Right ventricle myocardium superior (tissue), 1 donor: ENCODE measurements at places on chromosomes 3 and 15.

DNA sequence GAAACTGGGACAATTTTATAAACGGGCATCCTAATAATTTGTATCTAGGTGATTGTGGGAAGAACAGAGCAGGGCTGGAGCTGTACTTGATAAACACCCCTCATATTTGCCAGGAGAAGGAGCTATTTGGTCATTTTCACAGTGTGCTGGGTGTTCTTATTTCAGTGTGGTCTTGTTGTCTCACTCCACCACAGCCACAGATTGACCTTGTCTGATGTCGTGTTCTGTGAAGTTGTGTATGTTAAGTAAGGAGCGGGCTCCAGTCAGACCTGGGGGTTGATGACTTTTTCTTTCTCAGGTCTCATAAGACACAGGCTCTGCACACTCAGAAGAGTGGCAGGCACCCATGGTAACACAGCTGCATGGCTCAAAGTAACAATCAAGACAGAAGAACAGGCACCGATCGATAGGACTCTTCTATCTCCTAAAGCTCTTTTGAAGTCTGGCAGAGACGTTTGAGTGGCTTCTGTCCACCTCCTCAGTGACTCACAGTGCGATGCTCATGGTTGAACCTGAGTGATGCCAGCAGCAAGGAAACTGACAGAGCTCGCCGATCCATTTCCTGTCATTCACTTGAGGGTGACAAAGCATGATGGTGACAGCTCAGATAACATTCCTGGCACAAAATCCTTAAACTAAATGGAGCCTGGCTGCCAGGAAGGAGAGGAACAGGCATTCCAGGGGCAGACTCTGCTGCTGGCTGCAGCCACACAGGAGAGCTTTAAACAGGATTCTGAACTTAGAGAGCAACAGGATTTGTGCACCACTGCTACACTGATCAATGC, 20.8 kb downstream of the DPH3 start:
- DNase-seq: no peak

GRCh38 chr3:13660042-13660874, 111.3 kb downstream of the FBLN2 start:
- DNase-seq: no peak

DNA sequence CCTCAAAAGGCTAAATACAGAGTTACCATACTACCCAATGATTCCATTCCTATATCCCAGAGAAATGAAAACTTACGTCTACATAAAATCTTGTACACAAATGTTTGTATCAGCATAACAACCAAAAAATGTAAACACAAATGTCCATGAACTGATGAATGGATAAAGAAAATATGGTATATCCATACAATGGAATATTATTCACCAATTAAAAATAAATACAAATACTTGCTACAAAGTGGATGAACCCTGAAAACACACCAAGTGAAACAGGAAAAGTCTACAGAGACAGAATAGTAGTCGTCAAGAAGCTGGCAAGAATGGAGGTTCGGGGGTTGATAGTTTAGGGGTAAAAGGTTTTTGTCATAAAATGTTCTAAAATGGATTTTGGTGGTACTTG, 54.0 kb upstream of the ANKRD28 start:
- no peak for DNase-seq

- no peak for DNase-seq
These were observed 172.5 kb upstream of the LRIG1 start for GRCh38 chr3:66673293-66673692.

DNA sequence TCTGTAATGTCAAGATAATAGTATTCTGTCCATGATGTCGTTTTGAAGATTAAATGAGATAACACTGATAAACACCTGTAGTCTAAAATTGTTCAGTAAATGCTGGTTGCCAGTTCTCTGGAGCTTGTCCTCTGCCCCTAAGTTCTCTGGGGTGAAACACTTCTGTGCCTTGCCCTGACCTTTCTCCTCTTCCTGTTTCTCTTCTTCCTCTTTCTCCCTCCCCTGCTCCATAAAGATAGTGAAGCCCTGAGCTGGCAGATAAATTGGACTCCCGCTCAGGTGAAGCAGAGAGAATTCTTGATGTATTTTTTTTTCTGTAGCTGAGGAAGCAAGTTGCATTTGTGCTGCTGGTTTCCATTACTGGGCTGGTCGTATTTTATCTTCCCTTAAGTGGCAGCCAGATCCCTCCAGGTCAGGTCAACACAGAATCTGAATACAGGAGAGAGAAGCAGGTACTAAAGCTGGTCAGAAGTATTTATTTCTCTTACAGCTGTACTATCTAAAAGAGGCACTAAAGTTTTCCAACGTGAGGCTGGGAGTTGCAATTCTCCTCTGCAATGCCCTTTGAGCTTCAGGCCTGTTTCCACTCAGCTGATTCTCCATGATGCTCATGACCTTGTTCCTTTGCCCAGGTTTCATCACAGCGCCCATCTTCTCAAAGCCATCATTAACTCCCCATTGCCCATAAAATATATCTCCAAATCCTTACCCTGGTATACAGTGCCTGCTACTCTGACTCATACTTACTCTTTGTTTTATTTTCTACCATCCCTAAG, 319.3 kb upstream of the CFAP20DC start:
- no peak for DNase-seq

DNA sequence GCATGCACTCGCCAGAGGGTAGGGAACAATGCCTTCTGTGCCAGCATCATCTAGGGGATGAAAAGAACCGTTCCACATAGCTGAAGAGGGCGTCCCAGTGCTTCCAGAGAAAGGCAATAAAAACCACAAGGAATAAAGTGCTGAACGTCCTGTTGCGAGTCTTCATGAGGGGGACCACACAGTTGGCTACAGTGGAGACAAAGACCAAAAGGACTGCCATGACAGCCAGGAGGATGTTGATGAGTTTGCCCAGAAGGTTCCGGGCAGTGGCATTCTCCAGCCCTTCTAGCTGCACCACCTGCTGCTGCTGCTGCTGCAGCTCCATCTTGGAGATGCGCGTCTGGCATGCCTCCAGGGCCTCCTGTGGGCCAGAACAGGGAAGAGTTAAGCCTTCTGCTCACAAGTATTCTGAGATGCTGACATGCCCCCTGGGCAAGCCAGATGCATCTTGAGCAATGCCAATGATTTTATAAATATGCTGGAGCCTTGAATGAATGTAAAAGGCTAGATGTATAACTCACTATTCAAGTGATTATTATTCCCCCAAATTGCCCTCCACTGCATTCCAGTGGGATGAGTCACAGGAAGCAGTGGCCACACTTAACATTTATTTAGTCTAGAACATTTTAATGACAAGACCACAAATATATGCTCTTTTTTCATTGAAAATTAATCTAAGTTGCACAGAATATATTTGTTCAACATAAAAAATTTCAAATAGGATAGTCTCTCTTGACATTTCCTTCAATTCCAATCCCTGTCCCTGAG, 45.1 kb upstream of the PLXND1 start:
- no peak for DNase-seq

DNA sequence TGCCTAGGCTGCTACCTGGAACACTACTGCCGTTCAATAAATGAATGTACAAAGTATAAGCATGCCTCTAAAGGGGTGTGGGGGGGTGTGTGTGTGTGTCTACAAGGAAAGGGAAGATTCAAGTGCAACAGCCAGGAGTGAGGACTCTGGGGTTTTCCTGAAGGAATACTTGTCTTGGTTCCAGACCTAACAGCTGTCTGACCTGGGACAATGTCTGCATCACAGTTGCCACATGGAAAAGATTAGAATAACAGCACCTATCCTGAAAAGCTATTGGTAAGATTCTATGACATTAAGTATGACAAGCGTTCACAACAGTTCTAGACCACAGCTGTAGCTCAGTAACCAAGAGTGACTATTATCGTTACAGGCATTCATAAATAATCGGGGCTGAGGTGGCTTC, 345.2 kb downstream of the FOXP1 start:
- no peak for DNase-seq

GRCh38 chr3:120144267-120144666, 50.0 kb upstream of the GSK3B start:
- no peak for DNase-seq

GRCh38 chr3:132198516-132198915, 118.7 kb upstream of the ACP3 start:
- DNase-seq: no peak

- no peak for DNase-seq
These were observed 270.6 kb downstream of the CLSTN2 start for GRCh38 chr3:140205598-140205997.

DNA sequence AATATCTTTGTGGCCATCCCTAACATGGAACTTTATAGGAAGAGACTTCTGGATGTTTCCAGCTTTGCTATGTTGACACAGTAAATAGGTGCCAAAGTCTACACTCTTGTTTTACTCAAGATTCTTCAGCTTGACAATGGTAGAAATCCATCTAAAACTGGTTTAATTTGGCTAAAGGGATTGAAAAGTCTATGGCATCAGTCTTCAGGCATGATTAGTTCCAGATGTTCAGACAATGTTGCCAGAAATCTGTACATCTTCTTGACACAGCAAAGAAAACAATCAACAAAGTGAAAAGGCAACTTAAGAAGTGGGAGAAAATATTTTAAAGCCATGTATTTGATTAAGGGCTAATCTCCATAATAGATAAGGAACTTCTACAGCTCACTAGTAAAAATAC, 130.5 kb downstream of the LRRC3B start:
- DNase-seq: no peak

GRCh38 chr3:167700046-167700445, 34.6 kb downstream of the PDCD10 start:
- no peak for DNase-seq

- peak; percentile 50 for DNase-seq
These were observed 152.7 kb downstream of the CD47 start for GRCh38 chr3:107938143-107938542.

DNA sequence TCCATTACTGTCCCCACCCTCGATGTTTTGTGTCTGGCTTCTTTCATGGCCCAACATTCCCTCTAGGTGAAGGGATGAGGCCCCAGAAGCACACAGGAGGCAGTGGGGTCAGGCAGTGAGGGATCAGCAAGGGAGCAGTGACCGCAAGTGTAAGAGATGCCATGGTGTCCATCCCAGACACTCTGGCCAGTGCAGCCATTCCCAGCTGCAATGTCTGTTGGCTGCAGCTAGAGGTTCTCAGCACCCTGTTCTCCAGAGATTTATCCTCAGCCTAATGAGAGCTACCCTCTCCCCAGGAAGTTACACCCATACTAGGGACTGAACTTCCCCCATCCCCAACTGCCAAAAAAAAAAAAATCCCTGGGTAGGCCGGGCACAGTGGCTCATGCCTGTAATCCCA, 40.2 kb downstream of the TRANK1 start:
- no peak for DNase-seq

DNA sequence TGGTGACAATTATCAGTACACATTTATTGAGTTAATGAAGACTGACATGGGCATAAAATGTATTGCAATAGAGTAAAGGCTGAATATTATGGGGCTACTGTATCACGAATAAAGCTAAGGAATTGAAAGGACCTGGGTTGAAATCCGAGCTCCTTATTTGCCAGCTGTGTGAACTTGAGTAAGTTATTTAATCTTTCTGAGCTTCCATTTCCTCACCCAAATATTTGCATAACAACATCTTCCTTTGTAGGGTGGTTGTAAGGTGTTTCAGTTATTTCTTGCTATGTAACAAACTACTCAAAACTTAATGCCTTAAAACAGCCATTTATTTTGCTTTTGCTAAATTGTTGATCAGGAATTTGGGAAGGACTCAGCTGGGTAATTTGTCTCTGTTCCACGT, 111.1 kb upstream of the TSC22D2 start:
- no peak for DNase-seq

- no peak for DNase-seq
These were observed 5.0 kb downstream of the ISLR start for GRCh38 chr15:74178326-74179100.

GRCh38 chr15:23857028-23857641, 170.0 kb upstream of the NDN start:
- no peak for DNase-seq

DNA sequence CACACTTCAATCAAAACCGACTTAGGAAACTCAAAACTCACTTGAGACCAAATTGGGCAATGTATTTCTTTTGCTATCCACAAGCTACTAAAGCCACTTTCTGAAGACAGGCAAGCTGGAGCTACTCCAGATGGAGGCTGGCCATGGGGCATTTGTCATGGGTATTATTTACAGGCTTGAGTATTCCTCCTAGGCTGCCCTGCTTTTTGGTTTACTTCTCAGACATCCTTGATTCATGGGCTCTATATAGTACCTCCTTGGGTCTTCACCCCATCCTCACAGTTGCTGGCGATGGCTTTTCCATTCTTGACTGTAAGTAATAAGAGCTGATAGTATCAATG, 18.6 kb upstream of the SYNM start:
- no peak for DNase-seq

- peak; percentile 80 for DNase-seq
These were observed 28.3 kb downstream of the GOLGA6A start for GRCh38 chr15:74053941-74054529.

DNA sequence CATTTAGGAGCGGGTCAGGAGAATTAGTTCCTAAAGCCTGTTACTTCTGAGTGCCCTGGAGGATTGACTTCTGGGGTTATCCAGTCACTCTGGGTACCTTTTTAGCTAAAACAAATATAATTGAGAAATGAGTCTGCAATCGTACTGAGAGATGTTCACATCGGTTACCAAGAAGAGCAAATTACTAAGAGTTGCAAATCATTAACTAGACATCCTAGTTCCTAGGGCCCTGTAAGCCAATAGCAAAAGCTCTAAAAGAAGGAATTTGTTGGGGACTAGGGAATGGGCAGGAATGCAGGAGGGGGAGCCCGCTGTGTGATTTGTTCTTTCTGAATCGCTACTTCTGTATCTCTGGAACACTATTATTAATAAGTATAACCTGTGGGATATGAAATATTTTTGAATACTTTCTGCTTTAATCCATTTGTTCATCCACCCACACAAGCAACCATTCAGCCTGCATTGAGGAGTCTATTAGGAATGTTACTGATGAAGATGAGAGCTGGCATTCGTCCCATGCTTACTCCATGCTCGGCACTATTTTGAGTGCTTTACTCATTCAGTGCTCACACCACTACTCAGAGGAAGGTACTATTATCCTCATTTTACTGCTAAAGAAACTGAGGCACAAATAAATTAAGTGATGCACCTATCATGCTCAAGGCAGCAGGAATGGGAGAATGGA, 31.5 kb upstream of the KY start:
- no peak for DNase-seq

DNA sequence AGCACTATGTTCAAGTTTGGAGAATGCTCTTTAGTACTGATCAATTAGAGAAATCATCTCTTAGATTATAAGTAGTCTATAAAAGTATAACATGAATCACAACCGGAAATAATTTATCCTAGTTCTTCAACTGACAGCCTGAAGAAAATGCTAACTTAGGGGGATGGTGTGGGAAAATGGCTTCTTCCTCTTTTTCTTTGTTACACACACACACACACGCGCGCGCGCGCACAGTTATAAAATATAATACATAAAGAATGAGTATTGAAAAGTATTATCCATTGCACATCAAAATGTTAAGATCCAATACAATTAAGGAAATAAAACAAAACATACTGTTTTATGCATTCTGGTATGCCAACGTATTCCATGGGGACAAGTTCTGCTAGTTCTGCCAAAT, 11.2 kb upstream of the GTF2A2 start:
- DNase-seq: no peak

DNA sequence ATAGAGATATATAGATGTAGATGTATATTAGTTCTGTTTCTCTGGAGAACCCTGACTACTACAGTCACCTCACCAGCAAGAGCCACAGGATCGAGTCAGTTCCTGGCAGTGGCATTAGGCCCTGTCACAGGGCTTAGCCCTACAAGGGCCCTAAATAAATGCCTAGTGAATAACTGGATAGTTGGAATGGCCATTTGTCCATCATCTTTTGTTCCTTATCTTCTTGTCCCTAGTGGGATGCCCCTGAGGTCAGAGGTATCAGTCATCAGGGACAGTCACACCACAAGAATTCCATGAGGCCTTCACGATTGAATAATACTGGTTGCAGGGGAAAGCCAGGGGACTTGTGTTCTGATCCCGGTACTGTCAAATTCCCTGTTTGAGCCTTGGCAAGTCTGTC, 204.9 kb upstream of the PPP2R3A start:
- DNase-seq: no peak
